ENCODE measurements at places on chromosomes 16 and 17.

DNA sequence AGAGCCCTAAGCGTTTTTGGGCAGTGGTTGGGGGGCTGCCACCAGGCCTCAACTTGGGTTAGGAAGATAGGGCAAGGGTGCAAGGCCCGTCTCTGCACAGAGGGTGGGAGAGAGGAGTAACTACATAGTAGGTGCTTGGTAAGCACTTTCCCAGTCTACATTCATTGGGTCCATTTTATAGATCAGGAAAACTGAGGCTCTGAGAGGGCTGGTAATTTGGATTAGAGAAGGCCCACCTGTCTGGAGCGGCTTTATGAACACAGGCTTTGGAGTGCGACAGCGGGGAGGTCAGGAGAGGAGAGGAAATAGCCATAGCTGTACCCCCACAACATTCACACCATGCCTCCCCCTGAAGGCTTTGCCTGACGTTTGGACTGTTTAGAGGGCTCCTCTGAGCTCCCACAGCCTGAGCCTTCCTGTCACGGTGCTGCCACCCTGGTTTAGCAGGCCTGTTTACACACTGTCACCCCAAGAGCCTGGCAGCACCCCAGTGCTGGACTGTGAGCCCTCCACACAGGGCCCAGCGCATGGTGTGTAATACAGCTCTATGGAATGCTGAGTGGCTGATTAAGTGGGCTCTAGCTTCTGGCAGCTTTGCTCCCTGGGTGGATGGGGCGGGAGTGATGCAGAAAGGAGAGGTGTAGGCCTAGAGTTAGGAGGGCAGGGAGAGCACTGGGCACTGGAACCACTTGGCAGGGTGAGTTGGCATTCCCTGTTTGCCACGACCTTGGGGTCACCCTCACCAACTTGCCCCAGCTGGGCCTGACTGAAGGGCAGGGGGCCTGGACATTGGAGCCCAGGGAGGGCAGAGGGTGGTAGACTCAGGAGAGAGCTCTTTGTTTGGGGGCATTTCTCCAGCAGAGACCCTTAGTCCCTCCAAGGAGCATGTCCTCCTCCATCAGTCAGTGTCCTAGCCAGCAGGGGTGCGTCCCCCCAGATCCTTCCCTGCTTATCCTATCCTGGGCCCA, 73.7 kb downstream of the RAI1 start:
- DNase-seq, result no peak

DNA sequence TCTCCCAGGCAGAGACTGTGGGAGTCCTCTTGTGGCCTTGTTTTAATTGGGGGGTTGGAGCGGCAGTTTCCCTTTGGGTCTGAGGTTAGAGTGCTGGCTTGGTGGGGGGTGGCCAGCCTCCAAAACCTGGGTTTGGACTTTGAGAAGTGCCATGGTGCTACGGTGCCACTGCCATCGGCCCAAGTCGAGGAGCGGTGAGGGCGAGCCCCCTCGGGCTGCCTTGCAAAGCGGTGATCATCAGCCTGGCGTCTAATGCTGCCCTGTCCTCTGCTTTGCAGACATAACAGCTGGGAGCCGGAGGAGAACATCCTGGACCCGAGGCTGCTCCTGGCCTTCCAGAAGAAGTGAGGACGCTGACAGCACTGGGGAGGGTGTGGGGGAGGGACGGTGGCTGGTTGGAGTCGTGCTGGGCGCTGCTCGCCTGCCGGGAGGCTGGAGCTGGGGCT, 1.2 kb downstream of the CBX2 start:
- DNase-seq, result no peak

DNA sequence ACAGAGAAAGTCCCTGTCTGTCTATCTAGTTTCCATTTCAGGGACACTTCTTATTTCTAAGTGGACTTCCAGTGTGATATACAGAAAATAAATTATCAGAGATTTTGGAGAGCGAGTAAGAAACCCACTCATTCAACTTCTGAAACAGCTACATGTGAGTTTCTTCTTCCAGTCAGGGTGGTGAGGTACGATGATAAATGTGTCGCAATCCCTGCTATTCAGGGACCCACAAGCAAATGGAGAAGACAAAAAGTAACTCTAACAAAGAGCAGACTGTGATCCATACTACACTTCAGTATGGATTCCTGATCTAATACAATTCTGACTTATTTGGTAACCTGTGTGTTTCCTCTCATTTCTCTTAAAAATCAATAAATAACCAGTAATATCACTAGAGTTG, 16.8 kb downstream of the CNTNAP4 start:
- DNase-seq, result no peak

GRCh38 chr16:51888534-51888933, 658.4 kb downstream of the TOX3 start:
- DNase-seq, result no peak

- peak; percentile 82 for DNase-seq
Measured at GRCh38 chr17:48544349-48545021, 424 bp downstream of the HOXB2 start.

GRCh38 chr16:85187002-85187401, 74.7 kb upstream of the CIBAR2 start:
- peak; percentile 69 for DNase-seq

GRCh38 chr17:79012563-79013134, 3.1 kb upstream of the CANT1 start:
- DNase-seq, result no peak

DNA sequence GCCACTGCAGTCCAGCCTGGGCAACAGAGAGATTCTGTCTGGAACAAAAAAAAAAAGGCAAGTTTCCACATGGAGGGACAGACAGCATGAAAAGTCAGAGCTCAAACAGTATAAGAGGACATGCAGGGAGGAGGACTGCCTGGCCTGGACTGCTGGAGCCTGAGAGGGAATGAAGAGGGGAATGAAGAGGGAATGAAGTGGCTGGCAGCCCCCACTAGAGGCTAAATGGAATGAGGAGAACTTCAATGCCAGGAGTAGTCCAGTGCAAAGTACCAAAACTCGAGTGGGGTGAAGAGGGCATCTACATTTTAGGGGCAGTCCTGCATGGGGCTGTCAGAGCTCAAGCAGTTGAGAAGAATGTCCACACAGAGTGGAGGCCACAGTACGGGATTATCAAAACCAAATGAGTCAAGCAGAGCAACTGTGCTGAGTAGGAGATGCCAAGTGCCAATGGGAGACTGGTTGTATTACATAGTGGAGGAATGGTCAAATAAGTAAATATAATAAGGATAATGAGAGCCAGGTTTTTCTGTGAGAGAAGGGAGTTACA, 22.9 kb downstream of the IKZF3 start:
- no peak for DNase-seq

GRCh38 chr16:12539185-12539929, 264.3 kb downstream of the CPPED1 start:
- DNase-seq, result peak; percentile 83

- DNase-seq, result no peak
Measured at GRCh38 chr17:8315764-8316217, 5.8 kb downstream of the ARHGEF15 start.

GRCh38 chr17:51032850-51033249, 87.8 kb downstream of the SPAG9 start:
- DNase-seq, result no peak

DNA sequence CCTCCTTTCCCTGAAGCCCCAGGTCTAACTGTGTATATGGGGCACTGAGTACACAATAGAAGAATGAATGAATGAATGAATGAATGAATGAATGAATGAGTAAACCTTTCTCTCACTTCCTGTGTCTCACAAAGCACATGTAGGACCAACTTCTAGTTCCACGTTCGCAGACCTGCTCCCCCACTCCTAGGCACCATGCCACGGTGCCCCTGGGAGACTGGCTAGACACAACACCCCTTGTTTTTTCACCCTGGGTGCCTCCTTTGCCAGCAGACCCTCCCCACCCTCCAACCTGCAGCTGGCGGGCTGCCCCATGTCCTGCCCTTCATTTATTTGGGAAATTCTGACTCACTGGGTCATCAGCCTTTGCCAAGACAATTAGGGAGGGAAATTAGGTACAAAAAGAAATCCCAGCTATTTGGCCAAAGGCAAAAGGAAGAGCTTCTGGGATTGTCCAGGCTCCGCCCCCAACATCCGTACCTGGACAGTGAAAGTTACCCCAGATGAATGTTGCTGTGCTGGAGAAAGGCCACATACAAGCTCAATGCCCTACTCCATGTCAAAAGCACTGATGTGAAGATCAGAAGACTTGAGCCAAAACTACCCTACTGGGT, 7.7 kb downstream of the CES1 start:
- no peak for DNase-seq

DNA sequence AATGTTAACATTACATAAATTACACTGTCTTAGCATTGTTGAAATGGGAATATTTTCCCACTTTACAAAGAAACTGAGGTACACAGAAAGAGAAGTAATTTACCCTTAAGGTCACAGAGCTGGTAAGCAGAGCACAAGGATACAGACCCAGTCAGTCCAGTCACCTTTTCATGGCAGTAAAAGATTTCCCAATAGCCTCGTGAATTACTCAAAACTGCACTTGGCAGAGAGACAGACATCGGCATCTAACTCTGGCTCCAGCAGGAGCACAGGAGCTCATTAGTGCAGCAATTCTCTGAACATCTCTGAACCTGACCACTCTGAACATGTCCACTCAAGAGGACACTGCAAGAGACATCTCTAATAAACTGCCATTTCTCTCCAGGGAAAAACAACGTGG, 3.1 kb downstream of the TEX2 start:
- peak; percentile 81 for DNase-seq

DNA sequence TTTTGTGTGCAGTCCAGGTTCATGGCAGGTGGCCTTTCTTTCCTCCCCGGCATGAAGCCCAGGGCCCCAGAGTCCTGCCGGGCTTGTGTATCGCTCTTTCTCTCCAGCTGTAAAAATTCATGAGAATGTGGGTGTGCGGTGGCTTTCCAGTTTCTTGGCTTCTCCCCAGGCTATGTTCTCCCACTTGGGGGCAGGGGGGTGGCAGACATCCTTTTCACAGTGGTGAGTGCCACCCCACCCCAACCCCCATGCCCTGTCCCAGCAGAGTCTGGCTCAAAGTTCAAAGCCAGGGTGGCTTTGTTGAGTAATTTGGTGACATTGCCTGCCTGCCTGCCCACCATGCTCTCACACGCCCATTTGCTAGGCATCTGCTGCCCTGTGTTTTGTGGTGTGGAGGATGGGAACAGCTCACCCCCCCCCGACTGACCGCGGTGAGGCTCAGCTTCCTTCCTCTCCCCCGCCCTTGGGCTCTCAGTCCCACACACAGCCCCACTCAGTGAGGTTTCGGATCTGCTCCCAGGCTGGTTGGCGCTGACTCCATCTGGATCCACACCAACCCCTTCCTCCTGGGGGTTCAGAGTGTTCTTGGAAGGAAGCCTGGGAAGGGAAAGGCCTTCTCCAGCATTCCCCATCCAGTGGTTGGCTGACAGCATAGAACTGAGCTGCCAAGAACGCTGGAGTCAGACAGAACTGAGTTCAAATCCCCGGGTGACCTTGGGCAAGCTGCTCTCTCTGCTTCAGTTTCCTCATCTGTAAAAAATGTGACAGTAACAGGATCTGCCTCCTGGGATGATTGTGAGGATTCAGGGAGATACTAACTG, 36.0 kb downstream of the CHD9 start:
- DNase-seq, result peak; percentile 99

DNA sequence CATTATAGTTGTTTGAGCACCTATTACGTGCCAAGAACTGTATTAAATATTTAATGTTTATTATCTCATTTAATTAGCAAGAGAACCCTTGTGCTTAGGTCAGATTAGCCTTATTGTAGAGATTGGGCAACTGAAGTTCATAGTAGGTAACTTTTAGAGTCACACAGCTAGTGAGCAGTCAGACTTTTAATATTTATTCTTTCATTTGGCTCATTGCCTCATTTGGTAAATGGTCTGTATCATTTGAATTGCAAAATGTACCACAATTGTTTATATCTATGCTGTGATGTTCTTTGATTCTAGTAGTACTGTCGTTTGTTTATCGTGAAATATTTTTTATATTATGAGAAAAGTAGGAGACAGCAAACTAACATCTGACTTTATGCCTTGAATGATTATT, 7.6 kb downstream of the CLTC start:
- peak; percentile 60 for DNase-seq

DNA sequence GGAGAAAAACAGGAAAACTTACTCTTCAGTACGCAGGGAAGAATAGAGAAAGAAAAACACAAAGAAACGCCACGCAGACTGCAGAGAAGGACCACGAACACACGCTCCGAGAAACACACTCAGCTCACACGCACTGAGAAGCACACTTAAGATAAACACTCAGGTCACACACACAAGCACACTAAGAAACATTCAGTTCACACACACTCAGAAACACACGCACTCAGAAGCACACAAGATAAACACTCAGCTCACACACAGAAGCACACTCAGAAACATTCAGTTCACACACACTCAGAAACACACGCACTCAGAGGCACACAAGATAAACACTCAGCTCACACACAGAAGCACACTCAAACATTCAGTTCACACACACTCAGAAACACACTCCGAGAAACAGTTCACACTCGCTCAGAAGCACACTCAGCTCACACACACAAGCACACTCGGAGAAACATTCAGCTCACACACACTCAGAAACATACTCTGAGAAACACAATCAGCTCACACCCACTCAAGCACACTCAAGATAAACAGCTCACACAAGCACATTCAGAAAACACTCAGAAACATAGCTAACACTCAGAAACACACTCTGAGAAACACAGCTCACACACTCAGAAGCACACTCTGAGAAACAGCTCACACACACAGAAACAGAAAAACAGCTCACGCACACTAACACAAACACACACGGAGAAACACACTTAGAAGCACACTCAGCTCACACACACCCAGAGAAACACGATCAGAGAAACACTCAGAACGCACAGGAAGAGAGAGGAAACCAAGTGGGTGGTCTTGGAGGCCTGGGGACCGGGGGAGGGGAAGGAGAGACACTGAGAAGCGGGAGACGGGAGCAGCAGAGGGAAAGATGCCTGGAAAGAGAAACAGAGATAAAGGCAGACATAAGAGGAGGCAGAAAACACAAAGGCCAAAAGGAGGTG, 908 bp downstream of the TMEM98 start:
- peak; percentile 42 for DNase-seq

DNA sequence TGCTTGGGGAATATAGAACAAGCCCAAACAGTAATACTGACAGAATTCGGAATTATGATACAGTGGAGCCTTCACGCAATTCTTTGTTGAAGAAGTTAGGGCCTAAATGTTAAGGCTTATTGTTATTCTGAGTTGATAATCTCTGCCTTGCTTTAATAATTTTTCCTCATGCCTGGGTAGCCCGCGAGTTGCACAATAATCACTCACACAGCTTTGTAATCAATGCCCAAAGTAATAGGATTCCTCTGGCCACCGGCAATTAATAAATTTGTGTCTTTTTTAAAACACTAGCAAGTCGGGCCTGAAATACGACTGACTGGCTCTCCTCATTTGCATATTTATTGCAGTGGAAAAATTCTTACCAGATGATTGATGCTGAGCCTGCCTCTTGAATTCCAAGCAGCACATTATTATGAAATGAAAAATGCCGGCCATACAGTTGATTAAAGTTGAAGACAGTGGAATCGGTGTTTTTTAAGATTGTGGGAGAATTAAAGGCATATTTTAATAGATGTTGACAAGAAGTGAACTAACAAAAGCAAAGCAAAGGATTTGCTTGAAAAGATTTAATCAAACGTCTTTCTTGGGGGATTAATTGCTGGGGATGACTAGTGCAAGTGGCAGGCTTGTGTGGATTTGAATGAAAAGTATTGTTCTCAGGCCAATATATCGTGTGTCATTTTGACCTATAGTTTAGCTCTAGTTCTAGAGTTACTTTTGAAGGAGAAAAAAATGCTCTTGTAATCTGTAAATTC, 30.2 kb downstream of the AATF start:
- peak; percentile 25 for DNase-seq

GRCh38 chr17:33990943-33991706, 264.0 kb upstream of the CCL2 start:
- DNase-seq, result no peak

Measured in fibroblast of villous mesenchyme (primary cell).